ENCODE measurements at places on chromosomes 11 and 22.

DNA sequence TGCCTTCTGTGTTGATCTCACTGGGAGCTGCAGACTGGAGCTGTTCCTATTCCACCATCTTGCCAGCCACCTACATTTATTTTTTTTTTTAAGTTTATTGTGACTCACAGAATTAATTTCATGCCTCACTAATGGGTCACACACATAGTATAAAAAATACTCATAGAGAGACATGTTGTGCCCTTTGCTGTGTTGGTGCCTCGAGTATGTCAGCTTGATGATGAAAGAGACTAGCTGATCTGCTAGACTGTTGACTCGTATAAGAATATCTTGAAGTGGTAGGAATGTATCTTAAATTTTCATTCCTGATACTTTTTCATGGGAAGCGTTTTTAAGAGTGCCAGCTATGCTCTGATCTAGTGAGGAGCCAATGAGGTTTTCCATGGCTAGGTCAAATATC lies 28.6 kb upstream of the AMPD3 start:
- DNase-seq = no peak

- DNase-seq = no peak
Observed at GRCh38 chr11:60345489-60345888, 18.4 kb downstream of the MS4A6E start.

DNA sequence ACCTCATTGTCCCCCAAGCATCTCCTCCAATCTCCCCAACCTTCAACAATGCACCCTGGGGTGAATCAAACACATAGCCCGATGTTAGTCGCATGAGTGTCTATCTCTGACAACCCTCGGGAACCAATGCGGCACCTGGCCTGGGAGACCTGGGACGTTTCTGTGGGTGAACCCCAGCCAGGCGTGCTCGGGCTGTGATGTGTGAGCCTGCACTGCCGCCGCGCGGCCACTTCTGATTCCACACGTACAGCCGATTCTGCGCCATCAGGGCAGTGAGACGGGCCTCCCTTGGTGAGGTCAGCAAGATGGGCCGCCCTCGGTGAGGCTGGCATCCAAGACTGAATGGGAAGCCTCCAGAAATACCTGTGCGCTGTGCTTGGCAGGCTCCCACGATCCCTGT lies 5.2 kb upstream of the H19 start:
- DNase-seq = no peak

DNA sequence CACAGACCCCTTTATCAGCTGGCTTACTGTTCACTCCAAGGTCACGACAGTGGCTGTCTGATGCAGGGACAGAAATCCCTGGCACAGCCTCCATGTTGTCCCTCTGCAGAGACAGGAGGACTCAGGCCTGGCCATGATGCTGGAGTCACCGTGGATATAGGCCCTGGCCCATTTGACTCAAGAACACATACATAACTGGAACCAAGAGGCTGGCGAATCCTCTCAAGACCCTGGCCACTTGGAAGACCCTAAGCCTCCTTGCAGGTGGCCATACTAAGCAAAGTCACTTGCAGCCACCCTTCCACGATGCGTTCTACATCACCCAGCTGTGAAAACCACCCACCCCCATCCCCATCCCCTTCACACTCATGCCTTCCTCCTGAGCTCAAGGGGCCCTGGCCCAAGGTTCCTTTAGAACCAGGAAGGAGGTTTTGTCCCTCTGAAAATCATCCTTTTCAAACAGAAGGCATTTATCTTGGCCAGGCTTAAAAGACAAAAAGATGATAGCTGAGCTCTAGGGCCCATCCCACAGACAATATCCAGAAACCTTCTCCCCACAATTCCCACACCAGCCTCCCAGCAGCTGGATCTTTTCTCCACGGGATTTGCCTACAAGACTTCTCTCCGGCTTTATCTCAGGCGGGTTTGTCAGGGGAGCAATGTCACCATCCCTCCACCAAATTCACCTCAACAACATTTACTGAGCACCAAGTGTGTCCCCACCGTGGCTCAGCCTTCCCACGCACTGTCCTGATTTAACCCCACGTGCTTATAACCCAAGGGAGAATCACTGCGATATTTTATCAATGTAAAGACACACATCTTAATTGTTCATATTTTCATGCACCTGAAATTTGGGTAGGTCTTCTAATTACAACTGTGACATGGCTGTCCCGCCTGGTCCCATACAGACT lies 123.4 kb upstream of the SERPIND1 start:
- DNase-seq = no peak

DNA sequence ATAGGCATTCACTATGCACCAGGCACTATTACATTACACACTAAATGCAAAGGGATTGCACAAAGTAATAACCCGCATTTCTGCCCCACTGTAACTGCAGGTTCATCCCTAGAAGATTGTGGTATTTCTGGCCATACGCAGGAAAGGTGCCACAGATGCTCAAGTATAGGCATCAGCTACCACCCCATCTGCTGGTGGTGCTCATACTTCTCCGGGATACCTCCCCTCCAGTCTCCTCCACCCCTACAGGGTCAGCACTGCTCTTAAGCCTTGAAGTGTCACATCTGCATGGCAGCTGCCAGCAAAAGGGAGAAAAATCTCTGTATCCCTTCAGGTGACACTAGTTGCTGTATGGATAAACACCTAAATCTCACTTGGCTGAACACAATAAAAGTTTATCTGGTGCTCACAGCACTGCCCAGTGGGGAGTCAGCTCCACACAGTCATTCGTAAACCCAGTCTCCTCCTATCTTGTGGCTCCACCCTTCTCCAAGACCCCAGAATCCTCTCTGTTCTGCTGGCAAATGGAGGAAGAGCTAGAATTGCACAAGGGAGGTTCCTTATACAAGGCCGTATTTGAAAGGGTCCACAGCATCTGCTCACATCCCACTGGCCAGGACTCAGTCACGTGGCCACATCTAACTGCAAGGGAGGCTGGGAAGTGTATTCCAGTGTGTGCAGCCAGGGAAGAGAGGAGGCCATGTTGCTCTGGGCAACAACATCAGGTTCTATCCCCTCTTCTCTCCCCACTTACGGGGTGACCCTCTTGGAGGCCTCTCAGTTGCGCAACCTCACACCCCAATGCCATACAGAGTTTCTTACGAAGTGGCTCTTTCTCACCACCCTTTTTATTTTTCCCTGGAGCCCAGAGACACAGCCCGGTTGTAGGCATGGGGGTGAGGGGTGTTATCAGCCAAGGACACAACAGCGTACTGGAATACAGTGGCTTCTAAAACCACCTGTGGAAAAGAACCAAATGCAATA lies 114.7 kb downstream of the BUD13 start:
- DNase-seq = no peak

DNA sequence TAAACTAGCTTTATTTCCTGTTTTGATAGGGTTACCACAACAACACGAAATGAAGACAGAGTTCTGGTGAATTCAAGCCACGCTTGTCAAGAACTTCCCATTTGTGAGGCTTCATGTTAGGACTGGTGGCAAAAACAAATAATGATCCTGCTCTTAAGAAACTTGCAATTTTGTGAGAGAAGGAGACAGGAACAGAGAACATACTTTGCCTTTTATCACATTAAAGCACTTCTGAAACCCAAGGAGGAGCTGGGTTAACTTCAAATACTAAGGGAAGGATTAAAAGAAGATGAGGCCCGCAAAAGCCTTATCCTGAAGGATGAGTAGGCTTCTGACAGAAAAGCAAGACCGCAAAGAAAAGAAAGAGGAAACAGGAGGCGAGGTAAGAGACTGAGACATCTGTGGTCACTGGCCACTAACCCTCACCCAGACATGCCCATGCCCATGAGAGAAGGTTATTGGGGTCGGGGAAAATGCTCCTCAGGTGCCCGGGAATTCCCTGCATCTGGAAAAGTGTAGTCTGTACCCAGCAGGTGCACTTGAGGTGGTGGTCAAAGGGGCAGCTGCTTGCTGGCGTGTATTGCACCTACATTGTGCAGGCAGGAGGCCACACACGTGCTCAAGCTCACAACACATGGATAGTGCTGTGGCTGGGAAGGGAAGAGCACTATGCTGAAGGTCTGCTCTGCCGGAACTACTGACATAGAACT lies 50.5 kb downstream of the MAPK1 start:
- no peak for DNase-seq

GRCh38 chr22:31347251-31348008 lies 1.3 kb upstream of the PATZ1 start:
- DNase-seq = no peak

- DNase-seq = no peak
Observed at GRCh38 chr11:69965821-69966582, 112.1 kb upstream of the ANO1 start.

- no peak for DNase-seq
Observed at GRCh38 chr11:105298174-105298573, 158.6 kb upstream of the CARD18 start.

DNA sequence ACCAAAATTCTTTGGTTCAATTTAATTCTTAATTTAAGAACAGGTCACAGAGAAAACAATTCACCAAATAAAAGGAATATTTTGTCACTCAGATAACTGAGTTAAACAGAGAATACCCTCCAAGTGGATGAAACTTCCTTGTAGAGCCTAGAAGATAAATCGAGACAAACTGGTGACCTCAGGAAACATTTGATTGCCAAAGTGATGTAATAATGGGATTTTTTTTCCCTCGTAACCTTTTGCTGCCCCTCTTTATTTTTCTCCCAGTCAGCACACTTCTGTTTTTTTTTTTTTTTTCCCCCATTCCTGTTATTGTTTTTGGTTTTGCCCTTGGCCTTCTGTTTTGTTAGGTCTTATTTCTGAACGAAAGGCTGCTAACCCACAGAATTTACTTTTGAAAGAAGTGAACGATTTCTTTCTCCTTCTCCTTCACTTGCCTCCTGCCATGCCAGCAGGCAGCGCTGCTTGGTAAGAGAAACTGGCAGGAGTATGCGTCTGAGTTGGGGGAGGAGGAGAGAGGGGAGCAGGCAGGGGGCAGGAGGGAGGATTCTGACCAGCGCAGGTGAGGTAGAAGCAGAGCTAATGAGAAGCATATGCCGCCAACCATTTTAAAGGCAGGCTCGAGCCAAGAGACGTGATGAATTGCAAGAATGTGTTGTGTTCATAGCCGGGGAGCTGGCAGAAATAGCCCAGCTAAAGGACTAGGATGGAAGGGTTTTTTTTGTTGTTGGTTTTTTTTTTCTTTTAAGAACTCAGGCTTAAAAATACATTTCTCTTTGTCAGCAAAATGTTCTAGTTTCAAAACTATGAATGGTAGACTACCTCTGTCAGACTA lies 121.9 kb upstream of the MTMR2 start:
- no peak for DNase-seq

DNA sequence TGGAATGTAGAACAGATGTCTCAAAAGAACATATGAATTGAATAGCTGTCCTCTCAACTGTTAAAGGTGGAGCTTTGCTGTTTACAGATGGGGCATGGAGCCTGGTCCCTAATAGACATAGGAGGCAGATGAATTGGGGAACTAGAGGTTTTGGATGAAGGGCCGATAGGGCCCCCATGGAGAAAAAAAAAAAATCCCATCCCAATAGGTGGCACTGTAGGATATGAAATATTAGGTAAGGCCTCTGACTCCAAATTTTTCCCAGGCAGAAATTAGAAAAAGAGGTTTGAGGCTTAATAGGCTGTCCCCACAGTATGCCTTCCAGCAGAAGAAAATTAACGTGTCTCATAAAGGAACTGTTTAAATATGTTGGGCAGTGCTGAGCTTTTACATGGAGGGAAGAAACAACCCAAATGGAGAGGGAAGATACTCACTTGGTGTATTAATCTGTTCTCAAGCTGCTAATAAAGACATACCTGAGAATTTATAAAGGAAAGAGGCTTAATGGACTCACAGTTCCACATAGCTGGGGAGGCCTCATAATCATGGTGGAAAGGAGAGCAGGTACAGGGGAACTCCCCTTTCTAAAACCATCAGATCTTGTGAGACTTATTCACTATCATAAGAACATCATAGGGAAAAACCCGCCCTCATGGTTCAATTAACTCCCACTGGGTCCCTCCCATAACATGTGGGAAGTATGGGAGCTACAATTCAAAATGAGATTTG lies 30.1 kb upstream of the TMEM45B start:
- no peak for DNase-seq

GRCh38 chr11:94993400-94993943 lies 20.0 kb downstream of the KDM4D start:
- DNase-seq = no peak

DNA sequence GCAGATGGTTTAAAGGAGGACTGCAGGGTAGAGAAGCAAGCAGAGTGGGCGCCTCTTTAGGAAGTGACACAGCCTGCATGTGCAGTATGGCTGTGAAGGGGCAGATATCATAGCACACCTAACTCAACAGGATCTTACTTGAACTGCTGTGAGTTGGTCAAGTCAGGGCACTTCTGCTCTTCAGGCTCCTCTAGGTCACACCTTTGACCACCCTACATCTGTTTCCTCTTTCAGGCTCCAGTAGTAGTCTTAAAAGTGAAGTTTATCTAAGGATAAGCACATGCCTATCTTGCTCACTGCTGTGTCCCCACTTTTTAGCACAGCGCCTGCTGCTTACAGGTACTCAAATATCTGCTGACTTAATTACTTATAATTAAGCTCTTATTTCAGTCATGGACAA lies 6.5 kb downstream of the MRPL16 start:
- no peak for DNase-seq

- DNase-seq = no peak
Observed at GRCh38 chr11:108854346-108854745, 189.5 kb downstream of the DDX10 start.

Measured in stimulated activated CD4-positive, alpha-beta T cell treated with anti-CD3 and anti-CD28 coated beads, Interleukin-1b, Interleukin-23, amount 100 ng/mL, for 1 hour (primary cell).